ENCODE measurements at places on chromosomes 2 and 18.

DNA sequence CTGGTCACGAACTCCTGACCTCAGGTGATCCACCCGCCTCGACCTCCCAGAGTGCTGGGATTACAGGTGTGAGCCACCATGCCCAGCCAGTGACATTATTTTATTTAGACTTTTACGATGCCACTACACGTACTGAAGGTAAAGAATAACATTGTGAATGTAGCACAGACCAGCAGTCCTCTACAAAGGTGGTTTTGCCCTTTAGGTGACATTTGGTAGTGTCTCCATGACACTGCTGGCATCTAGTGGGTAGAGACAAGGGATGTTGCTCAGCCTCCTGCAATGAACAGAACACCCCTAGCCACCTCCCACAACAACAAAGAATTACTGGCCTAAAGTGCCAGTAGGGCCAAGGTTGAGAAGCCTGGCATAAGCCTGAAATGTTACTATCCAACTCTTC lies 69.5 kb downstream of the MYOM1 start:
- no peak for DNase-seq

DNA sequence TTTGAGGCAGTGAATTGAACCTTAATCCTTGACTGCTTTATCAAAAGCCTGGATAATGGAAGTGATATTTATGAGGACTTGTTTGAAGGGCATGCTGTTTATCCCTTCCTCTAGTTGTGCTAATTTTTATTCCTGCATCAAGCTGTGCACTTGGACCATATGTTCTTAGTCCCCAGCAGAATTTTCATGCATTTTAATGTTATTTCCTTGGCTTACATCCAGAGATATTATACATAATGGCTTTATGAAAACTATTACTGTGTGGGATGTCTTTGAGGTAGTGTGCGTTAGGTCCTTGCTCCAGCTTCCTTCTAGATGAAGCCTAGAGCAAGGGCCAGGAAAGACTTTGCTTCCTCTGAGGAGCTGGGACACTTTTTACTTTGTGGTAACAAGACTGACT lies 378.4 kb downstream of the LPIN1 start:
- no peak for DNase-seq

DNA sequence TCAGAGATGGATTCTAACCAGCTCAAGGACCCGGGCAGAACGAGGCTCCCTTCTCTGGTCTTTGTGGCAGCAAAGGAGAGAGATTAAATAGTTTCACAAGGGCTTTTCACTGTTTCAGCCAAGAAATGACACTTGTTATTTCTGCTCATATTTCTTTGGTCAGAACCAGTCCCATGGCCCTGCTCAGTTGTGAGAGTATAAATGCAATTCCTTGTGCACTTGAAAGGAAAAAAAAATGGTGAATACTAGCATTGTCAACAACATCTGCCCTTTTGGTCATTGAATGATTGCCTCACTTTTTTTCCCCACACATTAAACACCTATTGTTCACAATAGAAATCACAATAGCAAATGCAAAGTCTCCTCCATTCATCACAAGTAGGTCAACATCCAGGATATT lies 104.4 kb downstream of the RDH14 start:
- DNase-seq, result no peak

DNA sequence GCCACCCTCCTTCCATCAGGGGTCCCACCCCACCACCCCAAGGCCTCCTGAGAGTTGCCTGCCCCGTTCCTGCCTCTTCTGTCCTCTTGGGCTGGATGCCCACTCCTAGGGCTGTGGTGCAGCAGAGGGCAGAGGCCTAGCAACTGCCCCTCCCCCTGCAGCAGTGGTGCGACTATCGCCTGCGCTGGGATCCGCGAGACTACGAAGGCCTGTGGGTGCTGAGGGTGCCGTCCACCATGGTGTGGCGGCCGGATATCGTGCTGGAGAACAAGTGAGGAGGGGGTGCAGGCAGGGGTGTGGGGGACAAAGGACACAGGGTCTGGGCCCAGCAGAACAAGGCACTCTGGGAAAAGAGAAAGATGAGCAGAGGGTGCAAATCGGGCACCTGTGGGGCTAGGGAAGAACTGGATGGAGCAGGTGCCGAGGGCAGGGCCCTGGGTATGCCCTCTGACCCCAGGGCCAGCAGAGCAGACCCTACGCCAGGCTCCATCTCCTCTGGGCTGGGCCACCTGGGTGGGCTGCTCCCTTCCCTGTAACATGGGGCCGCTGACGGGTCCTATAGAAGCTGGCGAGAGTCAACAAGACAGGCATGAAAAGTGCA lies 1.0 kb downstream of the CHRNG start:
- DNase-seq, result no peak

DNA sequence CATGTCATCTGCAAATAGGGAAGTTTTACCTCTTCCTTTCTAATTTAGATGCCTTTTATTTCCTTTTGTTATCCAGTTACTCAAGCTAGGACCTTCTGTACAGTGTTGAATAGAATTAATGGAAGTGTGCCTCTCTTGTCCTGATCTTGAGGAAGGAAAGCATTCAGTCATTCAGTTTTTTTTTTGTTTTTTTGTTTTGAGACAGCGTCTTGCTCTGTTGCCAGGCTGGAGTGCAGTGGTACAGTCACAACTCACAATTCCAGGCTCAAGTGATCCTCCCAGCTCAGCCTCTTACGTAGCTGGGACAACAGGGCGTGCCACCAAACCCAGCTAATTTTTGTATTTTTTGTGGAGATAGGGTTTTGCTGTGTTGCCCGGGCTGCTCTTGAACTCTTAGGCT lies 203.9 kb upstream of the ALPP start:
- no peak for DNase-seq

DNA sequence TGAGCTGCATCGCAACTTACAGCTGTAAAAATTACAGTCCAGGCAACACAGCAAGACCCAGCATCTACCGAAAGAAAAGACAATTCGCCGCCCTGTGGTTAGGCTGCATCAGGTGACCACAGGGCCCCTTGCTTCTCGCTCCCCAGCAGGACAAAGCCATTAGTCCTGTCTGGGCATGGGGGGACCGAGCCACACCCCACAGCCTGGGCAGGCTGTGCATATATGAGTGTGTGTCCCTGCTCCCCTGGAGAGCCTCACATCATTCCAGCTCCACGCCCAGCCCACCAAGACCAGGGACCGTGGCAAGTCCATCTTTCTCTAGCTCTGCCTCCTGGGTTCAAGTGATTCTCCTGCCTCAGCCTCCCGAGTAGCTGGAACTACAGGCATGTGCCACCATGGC lies 33.9 kb downstream of the SNORC start:
- DNase-seq, result no peak

DNA sequence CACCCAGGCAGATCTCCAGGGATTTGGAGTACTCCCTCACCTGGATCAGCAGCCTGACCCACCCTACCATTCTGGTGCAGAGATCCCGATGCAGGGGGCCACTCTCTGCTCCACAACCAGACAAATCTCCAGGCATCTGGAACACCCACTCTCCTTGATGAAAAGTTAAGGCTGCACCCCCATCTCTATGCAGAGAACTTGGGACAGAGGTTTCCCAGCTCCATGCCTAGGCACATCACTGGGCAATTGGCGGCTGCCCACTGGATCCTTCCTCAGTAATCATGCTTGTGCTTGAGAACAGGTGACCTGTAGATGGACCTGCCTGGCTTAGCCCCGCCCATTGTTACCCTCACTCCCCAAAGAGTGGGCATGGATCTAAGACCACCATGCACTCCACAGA lies 624.9 kb downstream of the CBLN2 start:
- no peak for DNase-seq

GRCh38 chr2:12313445-12314126 lies 403.1 kb upstream of the TRIB2 start:
- no peak for DNase-seq

DNA sequence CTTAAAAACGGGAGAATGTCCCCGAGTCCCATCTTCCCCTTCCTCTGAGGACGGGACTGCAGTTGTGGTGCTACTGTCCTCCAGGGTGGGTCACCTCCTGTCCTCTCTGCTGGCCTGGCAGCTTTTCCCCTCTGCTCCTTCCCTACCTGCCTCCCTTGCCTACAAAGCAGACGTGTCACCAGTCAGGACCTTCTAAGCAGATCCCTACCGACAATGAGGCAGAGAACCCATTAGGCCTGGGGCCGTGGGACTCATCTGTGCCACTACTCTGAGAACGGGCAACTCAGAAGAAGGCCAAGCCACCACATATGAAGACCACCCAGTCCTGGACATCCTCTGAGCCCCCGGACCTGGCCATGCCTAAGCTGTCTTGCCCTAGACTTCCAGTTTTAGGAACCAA lies 103.0 kb upstream of the TEX51 start:
- no peak for DNase-seq

GRCh38 chr2:163177592-163177991 lies 339.0 kb upstream of the KCNH7 start:
- no peak for DNase-seq

DNA sequence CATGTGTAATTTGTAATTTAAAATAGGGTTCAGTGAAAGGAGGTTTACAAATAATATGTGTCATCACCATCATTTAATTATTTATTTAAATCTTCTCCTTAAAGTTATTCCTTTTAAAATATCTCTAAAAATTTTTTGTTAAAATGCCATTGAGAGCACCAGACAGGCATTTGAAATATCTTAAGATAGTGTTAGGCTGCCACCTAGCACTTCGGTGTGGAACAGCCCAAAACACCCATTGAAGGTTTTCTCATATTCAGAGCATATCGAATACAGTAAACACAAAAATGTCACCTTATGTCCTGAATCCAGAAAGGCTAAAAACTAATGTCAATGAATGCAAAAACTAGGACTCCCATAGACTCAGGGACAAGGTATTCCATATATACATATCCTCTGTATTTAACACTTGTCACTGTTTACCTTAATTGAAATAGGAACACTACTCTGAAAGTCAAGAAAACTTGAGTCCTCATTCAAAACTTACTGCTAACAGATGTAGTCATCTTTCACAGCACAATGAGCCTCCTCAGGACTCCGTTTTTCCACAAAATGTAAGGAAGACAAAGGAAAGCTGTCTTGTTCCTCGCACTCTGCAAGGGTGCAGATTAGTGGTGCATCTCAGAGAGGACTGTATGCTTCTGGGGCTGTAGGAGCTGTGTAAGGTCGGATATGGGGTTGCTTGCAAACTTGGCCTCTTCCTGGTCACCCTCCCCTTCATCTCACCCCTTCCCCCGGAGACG lies 329.5 kb downstream of the PAX3 start:
- no peak for DNase-seq

- DNase-seq, result no peak
Observed at GRCh38 chr2:234670052-234670451, 173.2 kb upstream of the ARL4C start.

GRCh38 chr2:241041589-241042158 lies 43.3 kb downstream of the SNED1 start:
- no peak for DNase-seq

DNA sequence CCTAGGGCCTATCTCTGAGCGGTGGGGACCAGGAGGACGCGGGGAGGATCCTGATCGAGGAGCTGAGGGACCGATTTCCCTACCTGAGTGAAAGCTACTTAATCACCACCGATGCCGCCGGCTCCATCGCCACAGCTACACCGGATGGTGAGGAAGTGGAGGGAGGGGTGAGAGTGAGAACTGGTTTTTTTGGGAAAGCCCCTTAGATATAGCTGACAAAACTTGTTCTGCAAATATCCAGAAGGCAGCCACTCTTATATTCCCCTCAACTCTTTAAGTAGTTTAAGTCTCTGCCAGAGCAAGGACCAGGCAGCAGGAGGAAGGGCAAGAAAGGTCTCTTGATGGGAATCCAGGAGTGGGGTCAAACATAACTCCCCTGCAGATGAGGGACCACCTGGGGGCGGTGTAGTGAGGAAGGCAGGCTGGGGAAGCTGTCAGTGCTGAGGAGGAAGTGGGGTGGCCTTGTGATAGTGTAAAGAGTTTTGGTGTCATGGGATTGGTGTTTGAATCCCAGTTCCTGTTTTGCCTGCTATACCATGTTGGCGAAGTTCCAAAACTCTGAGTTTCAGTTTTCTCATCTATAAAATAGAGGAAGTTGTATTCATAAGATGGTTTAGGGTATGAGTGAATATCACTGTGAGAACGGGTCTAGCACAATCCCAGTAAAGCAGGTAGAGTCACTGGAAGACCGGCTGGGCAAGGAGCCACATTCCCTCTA lies 3.4 kb downstream of the NAGK start:
- peak; percentile 62 for DNase-seq

DNA sequence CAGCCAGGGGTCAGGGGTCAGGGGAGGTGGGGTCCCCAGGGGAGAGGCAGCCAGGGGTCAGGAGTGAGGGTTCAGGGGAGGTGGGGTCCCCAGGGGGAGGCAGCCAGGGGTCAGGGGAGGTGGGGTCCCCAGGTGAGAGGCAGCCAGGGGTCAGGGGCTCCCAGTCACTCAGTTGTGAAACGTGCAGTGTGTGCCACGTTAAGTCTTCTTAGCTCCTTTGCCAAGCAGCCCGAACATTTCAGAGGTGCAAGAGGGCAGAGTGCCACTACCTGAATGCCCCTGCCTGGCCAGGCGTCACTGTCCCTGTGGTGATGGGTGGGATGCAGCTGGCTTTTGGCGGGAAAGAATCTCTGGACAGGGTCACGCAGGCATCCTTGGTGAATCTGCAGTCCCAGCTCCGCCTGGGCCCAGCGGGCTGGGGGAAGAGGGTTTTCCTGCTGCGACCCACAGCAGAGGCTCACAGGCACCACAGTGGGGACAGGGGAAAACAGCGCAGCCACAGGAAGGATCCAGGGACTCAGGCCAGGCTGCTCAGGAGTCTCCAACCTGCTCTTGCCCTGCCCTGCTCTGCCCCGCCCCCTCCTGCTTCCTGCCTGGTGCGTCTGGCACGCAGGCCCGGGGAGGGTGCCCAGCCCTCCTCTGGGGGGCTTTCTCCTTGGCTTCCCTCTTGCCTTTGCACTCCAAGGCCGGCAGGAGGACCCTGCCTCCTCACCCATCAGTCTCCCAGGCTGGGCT lies 188.3 kb downstream of the TWIST2 start:
- DNase-seq, result no peak

All from GM12891 (cell line).